ENCODE measurements at places on chromosomes 7 and 10.

DNA sequence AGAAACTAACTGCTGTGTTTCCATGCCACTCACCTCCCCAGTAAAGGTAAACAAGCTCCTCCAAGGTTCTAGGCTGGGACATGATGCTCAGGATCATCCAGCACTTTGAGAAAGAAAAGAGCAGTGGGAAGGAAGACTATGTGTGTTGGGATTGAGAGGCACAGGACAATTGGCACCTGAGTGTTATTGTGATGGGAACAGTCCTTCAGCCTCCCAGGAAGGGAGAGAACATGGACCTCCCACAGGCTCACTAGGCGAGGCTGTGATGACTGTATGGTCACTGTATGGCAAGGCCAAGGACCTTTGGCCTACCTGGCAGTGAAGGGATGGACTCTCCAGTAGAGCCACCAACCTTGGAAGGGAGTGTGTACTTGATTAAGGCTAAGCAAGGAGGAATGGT is 123.2 kb upstream of the UNC5B start:
- DNase-seq, result no peak

DNA sequence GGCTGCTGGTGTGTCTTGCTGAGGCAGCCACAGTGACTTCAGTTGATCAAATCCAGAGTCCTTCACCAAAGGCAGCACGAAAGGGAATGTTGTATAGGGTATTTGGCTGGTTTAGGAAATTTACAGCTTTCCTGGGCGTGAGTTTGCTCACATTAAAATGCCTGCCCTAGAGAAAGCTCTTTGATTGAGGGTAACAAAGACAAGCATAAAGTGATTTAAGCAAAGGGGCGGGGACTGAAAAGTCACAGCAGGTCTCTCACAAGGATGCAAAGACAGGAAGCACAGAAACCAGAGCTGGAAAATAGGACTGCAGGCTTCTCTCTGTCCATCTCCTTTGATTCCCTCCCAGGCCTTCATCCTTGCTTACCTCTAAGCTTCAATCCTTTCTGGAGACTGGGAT is 139.2 kb downstream of the ELMO1 start:
- no peak for DNase-seq

- no peak for DNase-seq
Measured at GRCh38 chr10:77972148-77972547, 45.6 kb upstream of the DLG5 start.

GRCh38 chr10:6211671-6212635 is 9.2 kb downstream of the PFKFB3 start:
- DNase-seq, result no peak

DNA sequence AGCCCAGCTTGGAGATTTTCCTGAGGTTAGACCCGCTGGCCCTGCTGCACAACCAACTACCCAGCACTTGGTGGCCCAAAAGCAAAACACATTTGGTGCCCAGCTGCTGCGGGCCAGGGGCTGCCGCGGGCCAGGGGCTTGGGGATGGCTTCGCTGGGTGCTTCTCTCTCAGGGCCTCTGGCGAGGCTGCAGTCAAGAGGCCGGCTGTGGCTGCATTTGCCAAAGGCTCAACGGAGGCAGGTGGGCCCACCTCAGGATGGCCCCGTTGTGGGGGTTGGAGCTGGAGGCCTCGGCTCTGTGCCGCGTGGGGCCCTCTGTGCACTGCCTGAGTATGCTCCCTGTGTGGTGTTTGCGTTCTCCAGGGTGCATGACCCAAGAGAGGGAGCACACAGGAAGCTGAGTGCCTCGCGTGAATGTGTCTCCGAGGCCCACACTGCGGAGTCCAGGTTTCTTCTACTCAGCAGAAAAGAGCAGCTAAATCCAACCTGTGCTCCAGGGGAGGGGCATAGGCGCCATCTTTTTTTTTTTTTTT is 17.5 kb upstream of the UBE3C start:
- no peak for DNase-seq

- DNase-seq, result peak; percentile 4
Measured at GRCh38 chr10:95363303-95363912, 72.6 kb upstream of the PDLIM1 start.

GRCh38 chr7:35019801-35020200 is 17.5 kb downstream of the DPY19L1 start:
- DNase-seq, result no peak

GRCh38 chr7:38000272-38000671 is 79.8 kb downstream of the EPDR1 start:
- no peak for DNase-seq

DNA sequence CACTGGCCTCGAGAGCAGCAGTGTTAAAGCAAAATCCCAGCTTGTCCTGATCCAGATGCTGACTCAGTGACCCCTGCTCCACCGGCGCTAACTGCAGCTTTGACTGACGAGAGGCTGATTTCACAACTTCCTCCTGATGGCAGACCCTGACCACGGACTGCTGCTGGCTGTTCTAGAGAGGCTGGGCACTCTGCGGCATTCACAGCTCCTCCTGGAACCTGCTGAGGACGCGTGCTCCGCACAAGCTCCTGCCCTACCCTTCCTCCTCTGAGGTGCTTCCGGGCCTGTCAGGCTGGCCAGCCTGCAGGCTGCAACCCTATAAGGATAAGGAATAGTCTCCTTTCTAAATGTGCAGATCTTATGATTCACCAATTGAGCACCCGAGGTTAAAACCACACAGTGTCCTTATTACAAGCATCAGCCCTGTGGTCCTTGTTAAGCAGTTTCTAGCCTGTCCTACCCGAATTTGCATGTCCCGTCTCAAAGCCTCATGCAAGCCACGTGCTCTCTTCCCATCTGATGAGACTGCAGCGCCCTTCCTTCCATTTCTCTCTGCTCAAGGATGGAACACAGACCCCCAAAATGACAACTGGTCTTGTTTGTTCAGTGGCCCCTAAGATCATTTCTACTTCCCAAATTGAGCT is 35.5 kb upstream of the NCAPG2 start:
- DNase-seq, result peak; percentile 47

- no peak for DNase-seq
Measured at GRCh38 chr7:55101359-55101758, 82.5 kb downstream of the EGFR start.

DNA sequence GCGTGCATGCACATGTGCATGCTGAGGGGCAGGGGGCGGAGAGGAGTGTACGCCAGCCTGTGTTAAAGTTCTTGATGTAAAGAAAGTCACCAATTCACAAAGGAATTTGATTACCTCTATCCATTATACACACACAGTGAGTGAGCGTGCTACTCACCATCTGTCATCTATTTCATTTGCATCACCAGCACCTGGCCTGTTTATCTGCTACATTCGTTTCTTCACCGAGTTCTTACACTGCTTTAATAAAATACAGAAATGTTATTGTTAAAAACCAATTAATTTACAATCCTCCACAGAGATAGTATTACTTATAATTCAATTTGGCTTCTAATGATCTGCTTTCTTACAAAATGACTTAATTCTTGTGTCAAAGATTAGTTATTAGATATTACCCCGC is 32.6 kb downstream of the NEUROD6 start:
- DNase-seq, result no peak

GRCh38 chr7:20270867-20271266 is 53.7 kb upstream of the MACC1 start:
- no peak for DNase-seq

DNA sequence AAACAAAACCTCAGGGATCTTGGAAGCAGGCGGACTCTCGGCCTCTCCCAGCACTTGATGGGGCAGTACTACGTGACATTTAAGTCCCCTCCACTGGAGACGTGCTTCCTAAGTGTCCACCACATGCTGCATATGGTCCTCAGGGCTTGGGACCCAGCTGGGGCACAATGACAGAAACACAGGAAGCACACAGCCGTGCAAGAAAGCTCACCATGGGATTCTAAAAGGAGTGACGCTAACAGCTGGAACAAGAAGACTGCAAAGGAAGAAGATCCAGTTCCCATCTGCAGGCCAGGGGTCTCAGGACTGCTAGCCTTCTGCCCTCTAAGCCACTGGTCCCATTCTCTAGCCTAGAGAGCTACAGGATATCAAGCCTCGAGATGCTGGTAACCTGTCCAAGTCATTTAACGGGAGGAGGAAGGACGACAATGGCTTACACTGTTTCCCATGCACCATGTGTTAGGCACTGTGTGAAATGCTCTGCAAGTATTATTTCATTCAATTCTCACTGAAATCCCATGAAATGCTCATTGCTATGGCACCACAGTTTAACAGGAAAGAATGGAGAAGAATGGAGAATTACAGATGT is 61.1 kb downstream of the KCNMA1 start:
- DNase-seq, result no peak

DNA sequence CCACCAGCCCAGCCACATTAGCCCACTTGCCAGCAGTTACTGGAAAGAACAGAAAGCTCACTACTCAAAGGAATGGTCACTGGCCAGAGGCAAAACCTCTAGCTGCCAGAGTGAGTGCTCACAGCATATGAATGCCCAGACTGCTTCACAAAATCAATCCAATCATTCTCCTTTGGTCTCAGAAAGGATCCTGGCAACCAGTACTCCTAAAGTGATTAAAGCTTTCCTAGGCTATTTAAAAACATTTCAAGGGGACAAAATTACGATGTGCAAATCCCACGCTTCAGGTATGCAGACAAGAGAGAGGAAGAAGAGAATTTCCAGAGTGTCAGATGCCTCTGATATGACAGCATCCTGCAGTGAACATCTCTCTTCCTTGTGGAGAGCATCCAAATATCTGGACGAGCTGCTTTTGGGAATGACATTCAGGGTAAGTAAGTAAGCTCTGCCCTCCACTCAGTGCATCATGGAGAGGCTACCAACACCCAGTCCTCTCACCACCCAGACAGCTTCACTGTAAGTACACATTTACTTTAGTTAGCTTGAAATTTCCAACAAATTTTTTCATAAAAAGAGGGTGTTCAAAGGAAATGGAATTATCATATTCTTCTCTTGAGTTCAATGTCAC is 25.1 kb downstream of the ICA1 start:
- no peak for DNase-seq

- peak; percentile 4 for DNase-seq
Measured at GRCh38 chr10:80664071-80664680, 126.5 kb downstream of the SH2D4B start.

- no peak for DNase-seq
Measured at GRCh38 chr10:34169131-34169530, 646.0 kb downstream of the PARD3 start.

DNA sequence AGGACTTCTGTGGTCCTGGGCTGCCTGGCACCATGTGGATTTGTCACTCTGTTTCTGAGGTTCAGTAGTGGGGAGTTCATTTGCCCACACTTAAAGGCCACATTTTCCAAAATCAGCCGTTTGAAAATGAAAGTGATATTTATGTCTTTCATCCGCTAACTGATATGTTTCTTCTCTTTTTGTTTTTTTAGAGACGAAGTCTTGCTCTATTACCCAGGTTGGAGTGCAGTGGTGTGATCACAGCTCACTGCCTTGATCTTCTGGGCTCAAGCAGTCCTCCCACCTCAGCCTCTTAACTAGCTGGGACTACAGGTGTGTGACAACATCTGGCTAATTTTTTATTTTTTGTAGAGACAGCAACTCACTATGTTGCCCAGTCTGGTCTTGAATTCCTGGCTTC is 58.6 kb downstream of the EBLN1 start:
- no peak for DNase-seq

DNA sequence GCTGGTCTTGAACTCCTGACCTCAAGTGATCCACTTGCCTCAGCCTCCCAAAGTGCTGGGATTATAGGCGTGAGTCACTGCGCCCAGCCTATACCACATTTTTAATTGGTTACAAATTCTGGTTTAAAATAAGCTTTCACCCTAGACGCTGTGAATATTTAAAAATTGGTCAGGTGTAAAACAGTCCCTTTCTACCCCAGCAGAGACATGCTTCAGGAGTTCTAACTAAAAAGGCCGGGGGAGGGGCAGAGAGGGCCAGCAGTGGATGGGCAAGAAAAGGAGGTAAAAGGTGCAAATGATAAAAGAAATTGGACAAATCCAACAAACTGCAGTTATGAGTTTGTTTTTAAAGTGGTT is 70.0 kb downstream of the WAPL start:
- no peak for DNase-seq

GRCh38 chr10:110556969-110557601 is 10.4 kb upstream of the SMC3 start:
- no peak for DNase-seq

DNA sequence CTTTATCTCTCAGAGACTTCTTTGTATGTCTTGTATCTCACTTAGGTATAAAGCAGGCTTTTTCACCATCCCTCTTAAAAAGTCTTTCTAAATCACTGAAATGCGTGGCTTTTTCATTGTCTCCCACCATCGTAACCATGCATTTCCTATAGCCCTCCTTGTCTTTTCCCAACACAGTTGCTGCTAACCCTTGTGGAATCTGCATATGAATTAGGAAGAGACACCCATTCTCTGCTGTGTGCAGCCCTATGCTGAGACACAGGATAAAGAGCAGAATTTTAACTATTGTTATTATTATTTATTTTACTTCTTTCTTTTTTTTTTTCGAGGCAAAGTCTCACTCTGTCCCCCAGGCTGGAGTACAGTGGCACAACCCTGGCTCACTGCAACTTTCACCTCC is 804.3 kb upstream of the COBL start:
- DNase-seq, result no peak

- DNase-seq, result no peak
Measured at GRCh38 chr7:55381696-55382095, 16.6 kb downstream of the LANCL2 start.

GRCh38 chr10:50788951-50789945 is 49.5 kb downstream of the ASAH2B start:
- DNase-seq, result no peak

Data from NK-92 treated with Interleukin-12 subunit alpha and Interleukin-12 subunit beta, amount 100 ng/mL, for 24 hours (cell line).